ENCODE measurements at places on chromosomes 3 and 15.

- no peak for DNase-seq
Observed at GRCh38 chr3:66923969-66924368, 74.1 kb upstream of the KBTBD8 start.

- DNase-seq: peak; percentile 80
Observed at GRCh38 chr15:45205192-45205591, 17.4 kb upstream of the SHF start.

- DNase-seq: peak; percentile 72
Observed at GRCh38 chr3:117997201-117998049, 1037.2 kb downstream of the IGSF11 start.

DNA sequence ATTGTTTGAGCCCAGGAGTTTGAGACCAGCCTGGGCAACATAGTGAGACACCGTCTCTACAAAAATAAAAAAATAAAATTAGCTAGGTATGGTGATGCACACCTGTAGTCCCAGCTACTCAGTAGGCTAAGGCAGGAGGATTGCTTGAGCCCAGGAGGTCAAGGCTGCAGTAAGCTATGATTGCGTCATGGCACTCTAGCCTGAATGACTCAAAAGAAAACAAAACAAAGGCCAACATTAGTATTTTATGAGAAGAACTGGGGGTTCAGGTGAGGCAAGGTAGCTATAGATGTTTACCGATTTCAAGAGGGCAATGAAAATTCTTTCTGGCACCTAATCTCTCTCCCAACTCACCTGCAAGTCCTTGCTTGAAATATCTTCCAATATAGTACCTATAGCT is 77.2 kb downstream of the GREM1 start:
- no peak for DNase-seq

- DNase-seq: no peak
Observed at GRCh38 chr3:159761369-159761768, 227.3 kb upstream of the IL12A start.

DNA sequence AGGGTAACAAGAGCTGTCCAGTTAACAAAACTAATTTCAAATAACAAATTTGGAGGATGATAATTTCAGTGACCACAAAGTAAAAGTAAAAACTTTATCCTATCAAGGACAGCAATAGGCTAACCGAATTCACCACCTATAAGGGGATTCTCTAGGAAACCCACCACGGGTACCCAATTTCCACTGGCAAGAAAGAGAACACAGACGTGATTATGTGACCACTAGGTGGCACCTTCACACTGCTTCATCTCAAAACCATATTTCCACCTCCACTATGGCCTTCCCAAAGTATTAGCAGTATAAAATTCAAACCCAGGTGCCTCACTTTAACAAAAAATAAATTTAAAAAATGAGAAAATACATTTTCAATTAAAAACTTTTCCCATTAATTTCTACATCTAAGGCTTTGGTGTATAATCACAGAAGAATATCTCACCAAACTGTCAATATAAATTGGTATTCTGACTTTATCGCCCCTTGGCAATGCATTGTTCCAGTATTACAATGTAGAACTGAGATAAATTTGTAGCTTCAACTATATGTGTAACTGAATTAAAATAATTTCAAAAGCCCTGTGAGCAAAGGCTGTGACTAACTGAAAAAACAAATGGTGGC is 96.5 kb downstream of the FSIP1 start:
- peak; percentile 59 for DNase-seq

DNA sequence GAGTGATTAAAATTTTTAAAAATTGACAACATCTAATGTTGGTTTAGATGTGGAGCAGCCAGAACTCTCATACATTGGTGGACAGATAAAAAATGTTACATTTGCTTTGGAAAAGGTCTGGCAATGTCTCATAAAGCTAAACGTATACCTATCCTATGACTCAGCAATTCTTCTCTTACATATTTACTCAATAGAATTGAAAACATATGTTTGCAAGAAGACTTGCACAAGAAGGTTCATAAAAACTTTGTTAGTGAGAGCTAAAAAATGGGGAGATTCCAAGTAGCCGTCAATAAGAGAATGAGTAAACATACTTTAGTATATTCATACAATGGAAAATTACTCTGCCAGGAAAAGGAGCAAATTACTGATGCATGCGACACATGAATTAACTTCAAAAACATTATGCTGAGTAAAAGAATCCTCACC is 30.0 kb downstream of the MASP1 start:
- no peak for DNase-seq

DNA sequence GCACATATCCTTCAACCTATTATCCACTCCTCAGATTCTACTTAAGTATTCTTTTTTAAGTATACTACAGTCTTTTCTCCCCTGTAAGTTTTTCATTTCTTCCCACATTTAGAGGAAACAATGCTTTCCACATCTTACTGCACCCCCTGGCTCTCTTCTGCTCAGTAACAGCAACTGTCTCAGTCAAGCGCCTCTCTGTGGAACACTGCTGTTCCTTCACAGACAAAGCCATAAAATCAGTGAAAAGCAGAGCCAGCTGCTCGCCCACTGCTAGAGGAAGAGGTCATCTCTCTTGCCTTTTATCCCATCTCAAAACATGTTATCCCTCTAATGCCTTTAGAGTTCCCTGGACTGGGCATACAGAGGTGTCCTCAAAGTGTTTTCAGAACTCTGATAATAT is 24.8 kb downstream of the SERP1 start:
- DNase-seq: no peak

DNA sequence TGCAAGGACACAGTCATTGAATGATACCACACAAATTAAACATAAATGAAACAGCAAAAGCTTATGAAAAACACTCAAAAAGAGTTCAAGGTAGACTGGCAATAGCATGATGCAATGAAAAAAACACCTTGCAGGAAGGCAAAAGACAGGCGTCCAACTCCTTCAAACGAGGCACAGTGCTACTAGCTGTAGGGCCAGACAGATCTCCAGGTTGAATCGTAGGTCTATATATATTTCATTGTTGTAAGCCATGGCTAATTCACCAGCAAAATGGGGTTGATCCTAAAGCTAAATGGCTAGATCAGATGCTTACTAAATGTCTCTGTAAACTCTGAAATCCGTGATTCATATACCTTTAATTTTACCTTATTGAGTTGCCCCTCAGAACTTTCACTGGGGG is 94.2 kb downstream of the THRB start:
- DNase-seq: no peak

- DNase-seq: no peak
Observed at GRCh38 chr3:123380261-123380660, 68.6 kb downstream of the ADCY5 start.

- DNase-seq: no peak
Observed at GRCh38 chr3:184470551-184470950, 90.7 kb downstream of the CHRD start.

DNA sequence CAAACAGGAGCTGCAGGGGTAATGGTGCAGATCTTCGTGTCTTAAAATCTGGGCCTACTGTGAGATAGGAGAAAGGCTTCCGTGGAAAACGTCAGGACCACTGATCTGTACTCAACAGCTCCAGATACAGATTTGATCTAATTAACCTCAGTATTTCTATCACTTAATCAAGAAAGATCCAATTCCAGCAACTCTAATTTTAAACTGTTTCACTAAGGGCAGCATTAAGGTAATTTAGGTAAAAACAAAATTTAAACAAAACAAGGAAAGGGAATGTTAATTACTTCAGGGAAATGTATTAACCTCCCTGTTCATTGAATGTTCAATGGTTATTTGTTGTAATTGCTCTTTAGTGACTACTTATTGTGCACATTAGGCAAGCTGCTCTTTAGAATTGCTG is 26.4 kb upstream of the TTC14 start:
- DNase-seq: no peak

DNA sequence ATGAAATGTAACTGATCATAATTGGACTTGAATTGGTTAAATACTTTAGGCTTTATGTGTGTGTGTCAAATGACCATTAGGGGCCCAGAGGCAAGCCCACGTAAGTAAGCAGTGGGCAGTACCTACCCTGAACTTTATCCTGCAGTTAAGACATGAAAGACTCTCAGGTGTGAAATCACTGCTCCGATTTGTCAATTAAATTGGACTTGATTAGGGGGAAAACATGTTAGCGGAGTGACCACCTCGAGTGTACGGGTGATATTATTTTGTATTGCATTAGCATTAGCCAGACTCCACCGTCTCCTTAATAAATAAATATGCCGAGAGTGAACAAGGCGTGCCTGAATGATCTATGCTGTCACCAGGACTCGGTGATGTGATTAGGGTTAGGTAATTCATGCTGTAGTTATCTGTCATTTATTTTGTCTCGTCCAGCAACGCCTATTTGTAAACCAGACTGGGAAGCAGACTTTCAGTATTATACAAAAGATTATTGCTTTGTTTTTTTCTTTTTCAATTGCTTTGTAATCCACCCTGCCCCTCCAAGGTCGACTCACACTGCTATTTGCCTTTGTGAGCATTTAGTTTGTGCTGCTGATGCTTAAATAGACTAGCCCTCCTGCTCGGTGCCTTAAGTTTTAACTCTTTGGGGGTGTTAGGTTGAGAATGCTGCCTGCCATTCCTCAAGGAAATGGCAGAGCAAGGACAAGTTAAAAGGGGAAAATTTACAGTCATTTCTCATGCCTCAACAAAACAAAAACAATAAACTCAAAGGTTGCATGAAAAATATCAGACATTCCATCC is 1.8 kb downstream of the RBMS3 start:
- no peak for DNase-seq

- DNase-seq: peak; percentile 79
Observed at GRCh38 chr3:111311709-111312235, 230.2 kb upstream of the CD96 start.

- no peak for DNase-seq
Observed at GRCh38 chr15:61421470-61421869, 192.4 kb upstream of the RORA start.

GRCh38 chr15:74821091-74821789 is 5.2 kb upstream of the CPLX3 start:
- DNase-seq: no peak

GRCh38 chr15:65663521-65663920 is 41.8 kb downstream of the SLC24A1 start:
- DNase-seq: no peak

- no peak for DNase-seq
Observed at GRCh38 chr15:87047203-87047965, 967.7 kb downstream of the AGBL1 start.

GRCh38 chr3:107668416-107668815 is 145.7 kb downstream of the BBX start:
- no peak for DNase-seq

DNA sequence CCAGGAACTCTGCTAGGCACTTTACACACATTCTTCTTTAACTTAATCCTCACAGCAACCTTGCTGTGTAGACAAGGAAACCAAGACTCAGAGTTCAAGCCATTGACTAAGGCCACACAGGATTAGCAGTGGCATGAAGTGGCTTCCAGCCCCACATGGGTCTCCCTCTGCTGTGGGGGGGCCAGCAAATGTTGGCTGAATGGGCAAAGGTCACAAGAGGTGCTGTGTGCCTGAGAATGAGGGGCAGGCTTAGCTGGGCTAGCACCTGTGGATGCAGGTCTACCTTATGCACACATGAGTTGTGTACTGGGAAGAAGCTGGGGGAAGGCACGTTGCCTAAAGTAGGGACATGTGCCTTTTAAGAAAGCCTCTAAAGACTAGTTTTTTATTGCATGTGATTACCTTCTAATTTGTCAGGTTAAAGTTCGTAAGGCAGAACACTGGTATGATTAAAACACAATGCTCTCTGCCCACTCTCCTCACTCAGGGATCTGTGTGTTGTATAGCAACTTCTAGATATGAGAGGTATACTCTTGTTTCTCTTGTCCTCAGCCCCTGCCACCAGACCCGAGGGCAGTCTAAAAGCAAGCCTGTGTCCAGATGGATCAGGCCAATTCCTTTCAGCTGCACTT is 10.9 kb downstream of the BAHD1 start:
- DNase-seq: no peak

GRCh38 chr3:36562945-36563344 is 182.6 kb downstream of the STAC start:
- no peak for DNase-seq

- DNase-seq: no peak
Observed at GRCh38 chr15:48414015-48414414, 82.8 kb downstream of the DUT start.

GRCh38 chr3:142628801-142629200 is 32.6 kb downstream of the PLS1 start:
- DNase-seq: peak; percentile 56

DNA sequence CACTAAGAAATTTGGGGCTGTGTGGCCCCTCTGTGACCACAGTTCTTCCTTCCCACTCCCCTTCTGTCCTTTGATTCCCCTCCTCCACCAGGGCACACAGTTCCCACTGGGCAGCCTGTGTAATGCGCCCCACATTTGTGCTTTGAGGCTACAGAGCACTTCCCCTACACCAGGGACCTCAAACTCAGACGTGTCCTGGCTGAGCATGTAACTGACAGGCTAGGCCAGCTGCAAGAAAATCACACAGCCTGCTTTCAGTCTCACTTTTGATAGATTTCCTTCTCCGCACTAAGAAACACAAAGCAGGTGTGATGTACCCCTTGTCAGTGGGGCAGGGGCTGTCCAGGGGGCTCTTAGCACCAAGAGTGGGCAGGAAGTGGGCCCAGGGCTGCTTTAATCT is 29.6 kb downstream of the PRKCD start:
- no peak for DNase-seq

GRCh38 chr3:195238586-195239118 is 32.3 kb downstream of the XXYLT1 start:
- no peak for DNase-seq

- DNase-seq: no peak
Observed at GRCh38 chr15:60957111-60957510, 272.0 kb downstream of the RORA start.

DNA sequence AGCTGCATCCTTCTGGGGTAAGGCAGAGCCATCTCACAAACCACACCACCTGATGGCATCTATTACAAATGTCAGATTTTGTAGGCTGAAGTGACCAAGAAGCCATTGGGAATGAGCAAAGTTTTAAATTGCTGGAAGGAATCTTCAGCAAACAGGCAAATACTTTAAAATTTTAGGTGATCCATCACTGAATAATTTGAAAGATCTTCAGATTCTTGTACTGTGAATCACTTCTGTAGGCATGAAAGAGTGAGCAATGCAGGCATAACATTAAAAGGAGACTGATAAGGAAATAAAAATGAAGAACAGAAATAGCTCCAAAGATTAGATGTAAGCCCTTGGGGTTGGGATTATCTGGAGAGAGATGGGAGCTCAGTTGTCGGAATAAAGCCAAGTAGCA is 36.0 kb upstream of the ALDH1L1 start:
- DNase-seq: no peak

- peak; percentile 35 for DNase-seq
Observed at GRCh38 chr15:90871716-90872485, 3.5 kb downstream of the FURIN start.

DNA sequence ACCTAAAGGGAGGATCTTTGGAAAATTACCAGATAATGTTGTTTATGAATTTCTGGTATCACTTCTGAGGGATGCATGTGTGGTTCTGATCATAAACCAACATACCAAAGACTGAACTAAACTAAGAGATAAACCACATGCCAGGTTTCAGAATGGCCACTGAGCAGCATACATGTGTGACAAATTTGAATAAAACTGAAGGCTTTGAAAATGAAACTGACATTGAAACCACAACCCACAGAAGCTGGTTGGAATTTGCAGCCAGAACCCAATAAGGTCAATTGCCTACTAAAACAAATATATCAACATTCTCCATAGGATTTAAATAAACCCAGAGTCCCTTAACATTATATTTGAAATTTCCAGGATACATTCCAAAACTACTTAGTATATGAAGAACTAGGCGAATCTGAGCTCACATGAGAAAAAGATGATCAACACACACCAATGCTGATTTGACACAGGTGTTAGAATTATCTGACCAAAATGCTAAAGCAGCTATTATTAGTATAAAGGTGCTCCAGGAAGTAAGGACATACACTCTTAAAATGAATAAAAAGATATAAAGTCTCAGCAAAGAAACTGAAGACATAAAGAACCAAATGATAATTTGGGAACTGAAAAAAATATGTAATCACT is 125.0 kb downstream of the ZNF280D start:
- peak; percentile 13 for DNase-seq

Data from activated CD4-positive, alpha-beta T cell treated with anti-CD3 and anti-CD28 coated beads, Interleukin-10, Interleukin-2, amounts not matched to agents 100 ng/mL and 50 ng/mL, durations not matched to agents 16 hours and 8 hours (primary cell).